Stimulated activated CD4-positive, alpha-beta T cell treated with anti-CD3 and anti-CD28 coated beads, Interleukin-4, amount 100 ng/mL, for 1 hour (primary cell): ENCODE measurements at places on chromosomes 12 and 14.

DNA sequence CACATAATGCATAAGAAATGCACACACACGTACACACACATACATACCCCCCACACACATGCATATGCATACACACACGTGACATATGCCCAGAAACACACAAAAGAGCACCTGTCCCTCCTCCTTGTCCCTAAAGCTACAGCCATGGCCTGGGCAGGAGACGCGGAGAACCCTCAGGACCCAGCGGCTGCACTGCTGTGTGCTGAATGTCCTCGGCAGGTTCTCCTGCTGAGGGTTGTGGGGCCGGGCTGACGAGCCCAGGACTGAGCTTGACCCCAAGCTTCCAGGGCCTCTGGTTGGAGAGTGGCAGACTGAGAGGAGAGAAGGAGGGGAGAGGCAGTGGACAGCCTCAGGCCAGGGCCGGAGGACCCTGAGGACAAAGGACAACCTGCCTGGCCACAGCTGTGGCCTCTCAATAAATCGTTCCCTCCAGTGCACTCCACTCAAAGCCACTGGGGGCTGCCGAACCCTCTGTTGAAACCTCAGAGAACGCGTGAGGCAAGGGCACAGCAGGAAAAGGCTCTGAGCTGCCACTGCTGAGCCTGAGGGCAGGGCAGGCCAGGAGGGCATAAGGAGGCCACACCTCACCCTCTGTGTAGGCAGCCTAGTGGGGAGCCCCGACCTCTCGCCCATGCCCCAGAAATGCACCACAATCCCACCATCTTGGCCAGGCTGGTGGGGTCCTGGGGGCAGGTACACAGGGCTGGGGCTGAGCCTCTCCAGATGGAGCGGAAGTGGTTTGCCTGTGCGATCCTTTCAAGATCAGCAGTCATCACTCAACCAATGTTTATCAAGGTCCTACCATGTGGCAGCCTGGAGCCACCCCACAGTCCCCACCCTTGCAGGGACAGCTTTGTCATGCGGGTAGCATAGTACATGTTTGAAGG, 3.1 kb downstream of the CACNA2D4 start:
- peak; percentile 8 for DNase-seq

- DNase-seq = no peak
These were observed 352.0 kb downstream of the ZFP36L1 start for GRCh38 chr14:68440820-68441219.

- DNase-seq = no peak
These were observed 92.8 kb downstream of the TRAFD1 start for GRCh38 chr12:112218150-112218549.

GRCh38 chr14:39097159-39097558, 5.9 kb downstream of the SEC23A start:
- no peak for DNase-seq

GRCh38 chr14:48331421-48331820, 656.0 kb upstream of the MDGA2 start:
- DNase-seq = no peak

GRCh38 chr12:122336015-122336946, 70.0 kb upstream of the VPS33A start:
- peak; percentile 54 for DNase-seq

- no peak for DNase-seq
These were observed 28.5 kb downstream of the TOGARAM1 start for GRCh38 chr14:44990533-44990932.

GRCh38 chr12:6059860-6060565, 64.5 kb downstream of the VWF start:
- no peak for DNase-seq

DNA sequence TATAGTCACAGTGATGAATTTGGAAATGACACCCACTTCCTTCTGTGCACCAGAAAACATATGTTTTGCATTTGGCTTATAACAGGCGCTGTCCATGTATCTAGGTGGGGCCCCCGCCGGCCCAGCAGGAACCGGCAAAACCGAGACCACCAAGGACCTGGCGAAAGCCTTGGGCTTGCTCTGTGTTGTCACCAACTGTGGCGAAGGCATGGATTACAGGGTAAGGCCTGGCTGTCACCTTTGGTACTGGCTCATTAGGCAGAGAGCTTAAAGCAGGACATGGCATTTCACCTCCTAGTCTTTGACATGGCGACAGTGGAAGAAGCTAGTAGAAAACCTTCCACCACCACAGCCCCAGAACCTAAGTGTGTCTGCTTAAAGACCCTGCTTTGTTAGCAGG, 85.8 kb downstream of the DNAH10 start:
- no peak for DNase-seq

DNA sequence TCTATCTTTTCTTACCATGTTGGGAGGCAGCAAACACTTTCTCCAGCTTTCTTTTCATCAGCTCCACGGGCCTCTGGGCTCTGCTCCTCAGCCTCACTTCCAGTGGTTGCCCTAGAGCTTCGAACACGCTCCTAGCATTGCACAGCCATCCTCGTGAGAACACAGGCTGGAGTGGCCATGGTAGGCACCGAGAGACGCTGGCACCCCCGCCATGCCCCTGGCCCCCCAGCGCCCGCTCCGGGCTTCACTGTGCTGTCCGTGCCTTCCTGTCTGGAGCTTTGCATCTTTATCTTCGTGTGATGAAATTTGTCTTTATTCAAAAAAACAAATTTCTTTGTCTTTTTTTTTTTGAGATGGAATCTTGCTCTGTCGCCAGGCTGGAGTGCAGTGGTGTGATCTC, 352.2 kb downstream of the TMEM121 start:
- DNase-seq = no peak

DNA sequence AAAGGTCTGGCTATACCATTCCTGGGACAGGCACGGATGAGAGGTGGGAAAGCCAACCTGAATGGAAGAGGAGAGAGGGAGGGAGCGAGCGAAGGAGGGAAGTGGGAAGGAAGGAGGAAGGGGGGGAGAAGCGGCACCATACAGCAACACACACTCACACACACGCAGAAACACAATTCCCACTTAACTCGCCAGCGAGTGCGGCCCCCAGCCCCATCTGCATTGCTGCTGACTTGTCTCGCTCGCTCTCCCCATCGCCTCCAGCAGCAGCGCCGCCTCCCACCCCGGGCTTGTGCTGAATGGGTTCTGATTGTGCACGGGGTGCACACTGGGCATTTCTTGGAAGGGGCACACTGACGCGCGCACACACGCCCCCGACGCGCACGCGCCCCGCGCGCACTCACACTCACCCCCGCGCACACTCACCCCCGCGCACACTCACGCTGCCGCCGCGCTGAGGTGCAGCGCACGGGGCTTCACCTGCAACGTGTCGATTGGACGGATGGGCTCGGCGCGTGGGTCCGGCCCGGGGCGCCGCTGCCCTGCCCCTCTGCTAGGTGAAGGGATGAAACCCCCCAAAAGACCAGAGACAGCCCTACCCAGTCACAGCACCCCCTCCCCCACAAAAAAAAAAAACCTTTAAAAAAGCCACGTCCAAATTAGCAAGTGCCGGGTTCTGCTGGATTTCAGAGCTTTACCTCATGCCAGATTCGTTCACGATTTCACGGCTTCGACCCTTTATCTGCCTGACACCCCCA, 685 bp downstream of the GRIN2B start:
- no peak for DNase-seq

DNA sequence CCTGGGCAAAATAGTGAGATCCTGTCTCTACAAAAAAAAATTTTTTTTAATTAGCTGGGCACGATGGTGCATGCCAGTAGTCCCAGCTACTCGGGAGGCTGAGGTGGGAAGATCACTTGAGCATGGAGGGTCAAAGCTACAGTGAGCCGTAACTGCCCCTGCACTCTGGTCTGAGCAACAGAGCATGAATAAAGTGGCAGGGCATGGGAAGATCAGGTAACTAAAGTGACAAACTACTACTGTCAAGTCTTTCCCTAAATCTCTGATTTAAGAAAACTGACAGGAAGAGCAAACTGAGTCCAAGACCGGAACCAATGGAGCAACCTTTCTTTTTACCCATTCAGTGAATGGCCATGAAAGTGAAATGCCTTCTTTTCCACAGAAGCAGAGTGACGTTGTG, 10.8 kb downstream of the DCAF5 start:
- DNase-seq = no peak

GRCh38 chr12:18400186-18400585, 138.9 kb downstream of the PIK3C2G start:
- no peak for DNase-seq

GRCh38 chr12:109677279-109677691, 36.3 kb upstream of the FAM222A start:
- no peak for DNase-seq

- DNase-seq = no peak
These were observed 303.9 kb upstream of the SYT1 start for GRCh38 chr12:78560633-78561032.

DNA sequence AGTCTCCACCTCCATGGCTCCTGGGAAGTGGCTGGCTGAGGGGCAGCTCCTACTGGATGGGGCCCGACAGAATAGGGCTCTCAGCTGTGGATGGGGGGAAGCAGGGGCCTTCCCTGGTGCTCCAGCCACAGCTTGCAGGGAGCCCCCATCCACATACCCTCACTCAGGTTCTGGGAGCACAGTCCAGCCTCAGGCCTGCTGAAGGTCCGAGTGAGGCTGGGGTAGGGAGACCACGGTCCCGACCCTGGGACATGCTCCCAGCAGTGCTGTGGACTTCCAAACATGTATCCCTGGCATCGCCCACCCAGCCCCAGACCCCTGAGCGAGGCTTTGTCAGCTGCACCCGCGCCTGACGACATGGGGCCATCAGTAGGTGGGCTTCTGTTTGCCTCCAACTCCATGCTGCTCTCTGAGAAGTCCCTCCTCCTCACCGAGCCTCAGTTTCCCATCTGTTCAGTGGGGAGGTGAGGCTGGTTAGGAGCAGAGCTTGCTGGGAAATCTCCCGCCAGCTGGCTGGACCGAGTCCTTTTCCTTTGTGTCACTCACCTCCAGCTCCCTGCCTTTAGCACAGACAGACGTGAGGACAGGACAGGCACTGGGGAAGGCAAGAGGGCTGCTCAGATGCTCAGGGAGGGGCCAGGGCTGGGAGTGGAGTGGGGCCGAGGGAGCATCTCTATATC, 9.1 kb upstream of the ATG101 start:
- no peak for DNase-seq
